NCI-H1105 (cell line): ENCODE measurements at places on chromosomes 6 and 20.

- peak; percentile 41 for DNase-seq
These were observed 70.7 kb upstream of the PRSS16 start for GRCh38 chr6:27176523-27177484.

GRCh38 chr20:50704971-50705370 is 13.6 kb upstream of the RIPOR3 start:
- no peak for DNase-seq

- no peak for DNase-seq
These were observed 7.3 kb downstream of the SNPH start for GRCh38 chr20:1273366-1273765.

GRCh38 chr6:125067552-125067951 is 86.0 kb upstream of the TPD52L1 start:
- no peak for DNase-seq

- DNase-seq, result peak; percentile 65
These were observed 332 bp downstream of the GRIK2 start for GRCh38 chr6:101393829-101394251.
